ENCODE measurements at places on chromosomes 13 and 19. TPM values are rescaled to one million over a fixed set of nuclear protein-coding genes. Genes with fewer than 3 reads are reported as not detected.

The RASIP1 gene
- total RNA-seq = 0.53 TPM

The CEACAM1 gene
- total RNA-seq = not detected

DNA sequence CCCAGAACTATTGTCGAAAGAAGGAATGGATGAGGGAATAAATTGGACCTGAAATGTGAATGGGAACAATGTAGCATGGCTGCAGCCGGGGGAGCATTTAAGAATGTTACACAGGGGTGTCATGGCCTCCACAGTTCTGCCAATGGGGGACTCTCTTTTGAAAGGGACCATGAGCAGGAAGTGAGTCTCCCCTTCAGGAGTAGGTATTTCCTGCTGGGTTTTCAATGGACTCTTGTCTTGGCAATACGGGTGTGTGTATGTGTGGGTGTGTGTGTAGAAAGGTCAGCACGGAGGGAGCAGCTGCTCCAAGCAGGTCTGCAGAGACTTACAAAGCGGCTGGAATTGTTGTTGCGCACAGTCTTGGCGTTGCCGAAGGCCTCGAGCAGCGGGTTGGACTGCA is 24.4 kb downstream of the MYO1F start:
- no peak for DNase-seq

GRCh38 chr13:45932172-45932571 is 80.6 kb upstream of the SIAH3 start:
- DNase-seq = no peak

DNA sequence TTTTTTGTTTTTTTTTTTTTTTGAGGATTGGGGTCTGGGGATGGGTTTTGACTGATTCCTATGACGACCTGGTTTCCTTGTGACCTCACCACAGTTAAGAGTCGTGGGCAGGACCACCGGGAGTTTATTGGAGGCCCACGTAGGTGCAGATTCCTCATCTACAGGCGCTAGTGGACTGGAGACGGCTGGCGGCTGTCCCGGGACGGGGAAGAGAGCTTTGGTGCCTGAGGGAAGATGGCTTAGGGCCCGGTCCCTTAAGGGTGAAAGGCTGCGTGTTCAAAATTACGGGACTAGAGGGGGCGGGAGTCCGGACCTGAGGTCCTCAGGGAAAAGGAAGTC is 682 bp upstream of the TEAD2 start:
- no peak for DNase-seq
